Stimulated activated CD8-positive, alpha-beta memory T cell treated with anti-CD3 and anti-CD28 coated beads, Interleukin-4, amount 100 ng/mL, for 1 hour (primary cell): ENCODE measurements at places on chromosomes 2 and 18.
A peak's percentile ranks its signal among the peaks of the same experiment; 100 is the strongest.

DNA sequence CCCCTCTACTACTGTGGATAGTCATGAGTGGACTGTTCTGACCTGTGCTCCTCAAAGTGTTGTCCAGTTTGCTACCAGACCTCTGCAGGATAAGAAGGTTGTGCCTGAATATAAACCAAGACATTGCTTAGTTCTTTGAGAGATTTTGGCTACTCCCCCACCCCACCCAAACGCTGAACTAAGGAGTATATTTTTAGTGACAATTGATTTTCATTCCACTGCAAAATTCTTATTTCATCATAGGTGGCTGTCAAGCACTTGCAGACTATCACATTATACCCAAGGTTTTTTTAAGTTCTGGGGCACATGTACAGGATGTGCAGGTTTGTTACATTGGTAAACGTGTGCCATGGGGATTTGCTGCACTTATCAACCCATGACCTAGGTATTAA is 13.4 kb downstream of the DUSP19 start:
- no peak for DNase-seq

GRCh38 chr2:197998702-197999101 is 194.3 kb downstream of the PLCL1 start:
- DNase-seq, result no peak

- no peak for DNase-seq
Observed at GRCh38 chr2:199464606-199465352, 7.0 kb upstream of the SATB2 start.

- DNase-seq, result no peak
Observed at GRCh38 chr2:181526014-181526413, 68.8 kb downstream of the ITGA4 start.

DNA sequence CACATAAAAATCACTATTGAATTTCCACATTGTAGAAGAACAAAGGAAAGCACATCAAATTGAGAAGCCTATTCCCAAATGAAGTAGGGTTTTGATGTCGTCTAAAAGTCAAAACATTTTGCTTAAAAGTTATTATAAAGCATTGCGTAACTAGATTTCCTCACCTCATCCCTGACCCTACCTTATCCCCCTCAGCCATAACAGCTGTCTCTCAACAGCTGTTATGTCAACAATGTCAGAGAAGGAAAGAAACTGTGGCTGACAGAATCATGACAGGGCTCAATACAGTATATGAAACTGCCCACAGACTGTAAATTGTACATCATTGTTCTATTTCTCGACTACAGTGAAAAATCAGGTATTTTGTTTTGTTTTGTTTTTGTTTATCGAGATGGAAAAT is 63.0 kb upstream of the ACVR1C start:
- DNase-seq, result no peak

DNA sequence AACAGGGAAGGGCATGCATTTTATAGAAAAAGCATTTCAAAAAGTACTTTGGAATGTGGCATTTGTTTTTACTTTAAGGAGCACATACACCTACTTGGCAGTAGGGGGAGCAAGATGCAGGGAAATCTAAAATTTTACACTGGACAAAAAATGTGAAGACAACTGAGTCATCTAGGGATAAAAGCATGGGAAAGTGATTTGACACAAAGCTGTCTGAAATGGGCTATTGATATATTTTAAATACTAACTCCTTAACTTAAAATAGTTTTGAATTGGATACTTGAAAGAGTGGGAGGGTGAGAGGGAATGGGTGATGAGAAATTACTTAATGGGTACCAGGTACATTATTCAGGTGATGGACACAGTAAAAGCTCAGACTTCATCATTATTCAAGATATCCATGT is 15.8 kb downstream of the TMEM200C start:
- DNase-seq, result no peak

- no peak for DNase-seq
Observed at GRCh38 chr2:6730003-6730402, 135.7 kb downstream of the CMPK2 start.

DNA sequence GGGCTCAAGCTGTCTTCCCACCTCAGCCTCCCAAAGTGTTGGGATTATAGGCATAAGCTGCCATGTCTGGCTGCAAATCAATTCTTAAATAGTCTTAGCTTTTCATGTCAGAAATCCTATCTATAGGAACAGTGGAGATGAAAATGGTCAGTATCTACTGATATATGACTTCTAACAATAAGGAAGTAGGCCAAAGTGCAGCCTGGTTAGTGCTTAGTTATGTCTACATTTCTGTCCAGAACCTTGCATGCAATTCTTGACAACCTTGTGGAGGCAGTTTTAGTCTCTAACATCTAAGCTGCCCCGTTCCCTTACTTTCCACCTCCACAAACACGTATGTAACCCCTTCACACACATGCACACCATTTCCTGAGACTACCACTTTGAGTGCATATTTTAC is 169.2 kb upstream of the SPATS2L start:
- DNase-seq, result no peak

- no peak for DNase-seq
Observed at GRCh38 chr2:177799531-177799930, 273.0 kb downstream of the PDE11A start.

DNA sequence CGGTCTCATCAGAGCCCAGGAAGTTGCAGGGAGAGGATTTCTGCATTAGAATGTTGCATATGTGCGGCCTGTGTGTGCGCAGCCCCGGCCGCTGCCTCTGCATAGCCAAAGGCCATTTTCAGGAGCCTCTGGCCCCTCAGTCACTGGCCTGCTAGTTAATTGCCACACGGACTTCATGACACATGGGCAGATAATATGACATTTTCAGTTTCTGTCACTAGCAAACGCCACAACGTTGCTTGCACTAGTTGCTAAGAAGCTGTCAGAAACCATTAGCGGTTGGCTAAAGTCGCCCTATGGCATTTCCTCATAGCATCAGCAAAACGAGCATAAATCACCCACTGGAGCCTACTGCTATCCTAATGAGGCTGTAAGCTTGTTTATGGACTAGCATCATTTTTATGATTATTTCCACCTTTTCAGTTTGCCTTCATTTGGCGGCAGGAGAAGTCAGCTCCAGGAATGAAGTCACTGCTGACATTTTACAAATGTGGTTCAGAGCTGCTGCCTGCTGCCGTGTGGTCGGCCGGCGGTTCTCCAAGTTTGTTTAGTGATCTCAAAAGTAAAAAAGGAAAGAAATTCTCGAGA is 73.7 kb downstream of the MEIS1 start:
- DNase-seq, result no peak

DNA sequence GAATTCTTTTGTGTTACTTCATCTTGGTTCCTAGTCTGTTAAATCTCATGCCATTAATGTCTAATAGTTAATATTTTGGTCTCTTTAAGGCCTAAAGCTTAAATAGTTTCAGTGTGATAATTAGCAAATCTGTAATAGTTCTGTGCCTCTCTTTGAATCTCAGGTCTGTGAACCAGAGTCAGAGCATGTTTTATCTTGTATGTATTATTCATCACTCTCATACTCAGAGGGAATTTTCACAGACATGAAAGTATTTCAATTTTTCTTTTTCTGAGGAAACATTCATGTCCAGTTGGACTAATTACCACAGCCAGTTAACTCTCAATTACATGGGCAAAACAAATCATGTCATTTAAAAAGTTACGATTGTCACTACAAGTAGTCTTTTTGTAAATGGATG is 931.9 kb upstream of the SLC39A10 start:
- no peak for DNase-seq

DNA sequence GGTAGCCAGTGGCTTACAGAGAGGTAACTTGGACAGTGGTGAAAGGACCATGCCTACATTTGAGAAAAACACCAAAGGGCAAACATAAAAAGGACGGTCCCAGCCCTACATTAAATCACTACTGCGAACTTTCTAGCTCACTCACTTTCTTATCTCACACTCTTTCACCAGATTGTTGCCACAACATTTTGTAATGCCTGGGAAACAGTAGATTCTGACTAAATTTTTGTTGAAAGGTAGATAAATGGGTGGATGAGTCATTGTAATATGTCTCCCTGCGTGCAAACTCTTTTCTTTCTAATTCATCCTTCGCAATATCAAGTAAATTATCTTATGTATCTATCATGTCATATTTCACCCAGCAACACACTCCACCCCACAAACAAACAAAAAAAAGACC is 192.2 kb downstream of the IRS1 start:
- no peak for DNase-seq

- DNase-seq, result no peak
Observed at GRCh38 chr2:201135386-201135785, 19.4 kb downstream of the CFLAR start.

DNA sequence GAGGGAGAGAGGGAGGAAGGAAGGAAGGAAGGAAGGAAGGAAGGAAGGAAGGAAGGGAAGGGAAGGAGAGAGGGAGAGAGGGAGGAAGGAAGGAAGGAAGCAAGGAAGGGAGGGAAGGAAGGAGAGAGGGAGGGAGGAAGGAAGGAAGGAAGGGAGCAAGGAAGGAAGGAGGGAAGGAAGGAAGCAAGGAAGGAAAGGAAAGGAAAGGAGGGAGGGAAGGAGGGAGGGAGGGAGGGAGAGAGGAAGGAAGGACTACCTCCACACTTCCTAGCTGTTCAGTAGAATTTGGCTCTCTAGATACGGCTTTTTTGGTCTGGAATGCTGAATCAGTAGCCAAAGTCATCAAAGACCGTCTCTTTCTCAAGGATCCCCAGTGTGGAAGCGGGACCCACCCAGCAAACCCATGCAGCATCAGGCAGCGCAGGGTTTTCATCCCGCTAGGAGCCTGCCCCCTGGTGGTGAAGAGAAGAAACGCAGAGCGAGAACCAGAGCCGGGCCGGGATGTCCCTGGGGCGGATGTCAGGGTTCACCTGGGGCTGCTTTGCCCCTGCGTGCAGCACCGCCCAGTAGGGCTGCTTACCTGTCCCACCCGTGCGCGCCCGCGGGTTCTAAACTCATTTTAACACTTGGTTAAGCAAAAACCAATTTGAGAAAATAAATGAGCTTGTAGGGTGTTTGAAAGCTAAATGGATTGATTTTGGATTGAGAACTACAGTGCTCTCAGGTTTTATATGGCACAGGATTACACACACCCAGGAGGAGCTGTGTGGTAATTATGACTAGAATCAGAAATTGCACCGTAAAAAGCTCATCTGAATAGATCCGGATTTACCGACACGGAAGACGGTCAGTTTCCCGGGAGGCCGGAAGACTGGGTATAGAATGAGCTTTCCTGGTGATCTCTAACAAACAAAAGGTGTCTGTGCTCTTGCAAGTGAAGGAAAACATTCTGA is 48.1 kb upstream of the ARL4C start:
- peak; percentile 64 for DNase-seq

DNA sequence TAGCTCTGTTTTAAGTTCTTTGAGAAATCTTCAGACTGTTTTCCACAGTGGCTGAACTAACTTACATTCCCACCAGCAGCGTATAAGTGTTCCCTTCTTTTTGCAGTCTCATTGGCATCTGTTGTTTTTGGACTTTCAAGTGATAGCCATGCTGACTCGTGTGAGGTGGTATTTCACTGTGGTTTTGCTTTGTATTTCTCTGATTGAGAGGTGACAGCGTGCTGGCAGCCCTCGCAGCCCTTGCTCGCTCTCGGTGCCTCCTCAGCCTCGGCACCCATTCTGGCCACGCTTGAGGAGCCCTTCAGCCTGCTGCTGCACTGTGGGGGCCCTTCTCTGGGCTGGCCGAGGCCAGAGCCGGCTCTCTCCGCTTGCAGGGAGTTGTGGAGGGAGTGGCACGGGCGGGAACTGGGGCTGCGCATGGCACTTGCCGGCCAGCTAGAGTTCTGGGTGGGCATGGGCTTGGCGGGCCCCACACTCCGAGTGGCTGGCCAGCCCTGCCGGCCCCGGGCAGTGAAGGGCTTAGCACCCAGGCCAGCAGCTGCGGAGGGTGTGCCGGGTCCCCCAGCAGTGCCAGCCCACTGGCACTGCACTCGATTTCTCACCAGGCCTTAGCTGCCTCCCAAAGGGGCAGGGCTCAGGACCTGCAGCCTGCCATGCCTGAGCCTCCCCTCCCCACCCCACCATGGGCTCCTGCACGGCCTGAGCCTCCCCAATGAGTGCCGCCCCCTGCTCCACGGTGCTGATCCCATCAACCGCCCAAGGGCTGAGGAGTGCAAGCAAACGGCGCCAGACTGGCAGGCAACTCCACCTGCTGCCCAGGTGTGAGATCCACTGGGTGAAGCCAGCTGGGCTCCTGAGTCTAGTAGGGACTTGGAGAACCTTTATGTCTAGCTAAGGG is 151.8 kb downstream of the IRS1 start:
- no peak for DNase-seq

- no peak for DNase-seq
Observed at GRCh38 chr18:24052053-24052452, 37.5 kb downstream of the TTC39C start.

DNA sequence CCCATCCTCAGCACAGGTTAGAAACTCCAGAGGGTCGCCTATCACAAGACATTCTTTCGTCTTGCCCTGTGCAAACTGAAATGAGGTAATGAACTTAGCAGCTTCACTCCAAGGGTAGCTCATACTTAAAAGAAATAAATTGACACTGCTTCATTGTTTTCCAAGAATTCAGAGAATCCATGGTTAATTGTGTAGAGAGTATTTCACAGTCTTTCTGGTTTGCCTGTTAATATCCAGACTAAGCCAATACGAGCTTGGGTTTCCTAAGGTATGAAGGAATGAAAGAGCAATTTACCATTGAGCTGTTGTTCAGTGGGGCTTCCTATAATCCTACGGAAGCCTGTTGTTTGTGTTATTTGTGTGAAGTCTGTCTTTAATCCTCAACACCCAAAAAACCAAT is 58.7 kb downstream of the FAM124B start:
- DNase-seq, result no peak

- DNase-seq, result no peak
Observed at GRCh38 chr2:98468621-98469236, 24.1 kb downstream of the INPP4A start.

- DNase-seq, result no peak
Observed at GRCh38 chr18:57561728-57562423, 24.6 kb downstream of the FECH start.

DNA sequence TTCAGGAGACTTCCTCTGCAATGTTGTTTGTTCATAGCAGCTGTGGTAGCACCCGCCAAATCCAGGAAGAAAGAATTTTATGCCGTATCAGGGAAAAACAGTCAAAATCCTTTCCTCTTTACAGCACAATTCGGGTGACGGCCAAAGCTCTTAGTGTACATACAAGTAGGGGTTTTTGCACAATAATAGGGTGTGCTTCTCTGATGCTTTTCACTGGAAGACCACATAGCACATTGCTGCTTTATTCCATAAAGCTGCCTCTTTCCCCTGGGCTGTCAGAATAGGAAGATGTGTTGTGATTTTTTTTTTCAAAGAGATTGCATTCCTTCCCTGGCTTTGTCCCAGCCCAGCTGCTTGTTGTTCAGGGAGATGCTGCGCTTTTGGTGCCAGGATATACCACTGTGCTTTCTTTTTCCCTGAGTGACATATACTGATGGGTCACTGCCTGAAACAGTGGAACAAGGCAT is 27.2 kb upstream of the LANCL1 start:
- DNase-seq, result no peak

DNA sequence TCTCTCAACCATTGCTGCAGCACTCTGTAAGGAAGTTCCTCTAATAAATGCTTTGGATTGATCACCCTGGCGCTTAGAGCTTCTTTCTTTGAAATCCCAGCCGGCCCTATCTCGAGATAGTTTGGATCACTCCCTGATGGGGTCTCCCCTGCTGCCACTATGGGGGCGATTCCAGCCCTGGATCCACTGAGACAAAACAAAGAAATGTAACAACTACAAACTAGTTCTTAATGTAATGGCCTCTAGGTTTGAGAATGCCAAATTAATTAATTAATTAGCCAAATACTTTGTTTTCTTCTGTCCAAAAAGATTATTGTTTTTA is 15.2 kb downstream of the SRSF7 start:
- no peak for DNase-seq
